Activated T-helper 1 cell treated with anti-CD3 and anti-CD28 coated beads, Interleukin-12 subunit alpha, Interleukin-12 subunit beta, Interleukin-2, Interleukin-4 antibody, amounts not matched to agents 30 ng/mL and 10 ng/mL and 1 ng/mL, durations not matched to agents 14 hours and 24 hours and 36 hours (primary cell): ENCODE measurements at places on chromosomes 16 and 17. TPM values are rescaled to one million over a fixed set of nuclear protein-coding genes. Genes with fewer than 3 reads are reported as not detected.

- no peak overlapping the region for H3K27ac ChIP-seq
- H3K4me1 ChIP-seq, result no peaks in the 10 kb centered on the region
- no peaks in the 10 kb centered on the region for H3K27me3 ChIP-seq
- no peak for DNase-seq
- H3K4me3 ChIP-seq, result no peak overlapping the region
Measured at GRCh38 chr16:49469930-49470451, 96.4 kb downstream of the C16orf78 start.

DNA sequence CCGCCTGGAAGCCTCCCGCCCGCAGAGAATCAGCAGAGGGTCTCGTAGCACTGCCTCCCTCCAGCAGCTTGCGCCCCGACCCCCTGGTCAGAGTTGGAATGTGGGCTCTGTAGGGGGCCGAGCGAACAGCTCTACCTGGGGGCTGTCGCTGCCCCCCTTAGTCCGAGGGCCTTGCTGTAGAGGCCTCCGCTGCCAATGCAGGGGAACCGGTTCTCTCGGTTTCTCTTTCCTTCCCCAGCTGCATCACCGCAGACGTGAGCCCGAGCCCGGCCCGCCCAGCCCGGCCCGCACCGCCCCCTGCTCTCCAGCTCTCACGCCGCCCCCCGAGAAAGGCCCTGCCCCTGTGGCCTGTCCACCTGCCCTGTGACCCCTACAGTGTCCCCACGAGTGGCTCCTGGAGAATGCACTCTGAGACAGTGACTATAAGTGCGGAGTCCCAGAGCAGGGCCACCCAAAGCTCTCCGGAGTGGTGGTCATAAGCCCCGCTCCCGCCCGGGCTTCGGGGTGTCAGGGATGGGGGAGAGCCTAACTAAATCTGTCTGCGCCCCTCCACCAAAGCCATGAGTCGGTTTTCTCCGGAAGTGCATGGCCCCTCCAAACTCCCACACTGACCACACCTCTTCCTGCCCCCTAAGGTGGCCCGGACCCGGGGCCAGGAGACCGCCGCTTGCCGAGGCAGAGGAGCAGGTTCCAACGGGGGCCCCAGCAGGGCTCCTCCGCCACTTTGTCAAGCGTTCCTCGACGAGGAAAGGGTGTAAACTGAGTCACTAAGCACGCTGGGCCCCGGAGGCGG is 1.7 kb downstream of the ARHGAP27 start:
- no peak overlapping the region for H3K27ac ChIP-seq
- DNase-seq, result no peak
- peak overlapping the region; percentile 79 for H3K4me3 ChIP-seq
- no peaks in the 10 kb centered on the region for H3K36me3 ChIP-seq

- no peaks in the 10 kb centered on the region for H3K4me1 ChIP-seq
- no peak overlapping the region for H3K4me3 ChIP-seq
- H3K27me3 ChIP-seq, result peaks cover 15% of the 10 kb centered on the region
Measured at GRCh38 chr17:43456661-43457361, 27.0 kb upstream of the DHX8 start.

- H3K27me3 ChIP-seq, result no peaks in the 10 kb centered on the region
- H3K27ac ChIP-seq, result no peak overlapping the region
- no peaks in the 10 kb centered on the region for H3K36me3 ChIP-seq
Measured at GRCh38 chr16:49523435-49524159, 150.0 kb downstream of the C16orf78 start.

- H3K4me1 ChIP-seq, result peaks cover 35% of the 10 kb centered on the region
- peak overlapping the region; percentile 84 for H3K27ac ChIP-seq
- peak overlapping the region; percentile 17 for H3K4me3 ChIP-seq
- DNase-seq, result peak; percentile 66
Measured at GRCh38 chr16:67504031-67505021, 21.0 kb upstream of the AGRP start.

GRCh38 chr16:28983644-28984043 is 1.2 kb upstream of the LAT start:
- H3K27ac ChIP-seq, result peak overlapping the region; percentile 70
- H3K4me3 ChIP-seq, result peak overlapping the region; percentile 34
- H3K27me3 ChIP-seq, result no peaks in the 10 kb centered on the region
- H3K36me3 ChIP-seq, result peaks cover 53% of the 10 kb centered on the region
- DNase-seq, result no peak

DNA sequence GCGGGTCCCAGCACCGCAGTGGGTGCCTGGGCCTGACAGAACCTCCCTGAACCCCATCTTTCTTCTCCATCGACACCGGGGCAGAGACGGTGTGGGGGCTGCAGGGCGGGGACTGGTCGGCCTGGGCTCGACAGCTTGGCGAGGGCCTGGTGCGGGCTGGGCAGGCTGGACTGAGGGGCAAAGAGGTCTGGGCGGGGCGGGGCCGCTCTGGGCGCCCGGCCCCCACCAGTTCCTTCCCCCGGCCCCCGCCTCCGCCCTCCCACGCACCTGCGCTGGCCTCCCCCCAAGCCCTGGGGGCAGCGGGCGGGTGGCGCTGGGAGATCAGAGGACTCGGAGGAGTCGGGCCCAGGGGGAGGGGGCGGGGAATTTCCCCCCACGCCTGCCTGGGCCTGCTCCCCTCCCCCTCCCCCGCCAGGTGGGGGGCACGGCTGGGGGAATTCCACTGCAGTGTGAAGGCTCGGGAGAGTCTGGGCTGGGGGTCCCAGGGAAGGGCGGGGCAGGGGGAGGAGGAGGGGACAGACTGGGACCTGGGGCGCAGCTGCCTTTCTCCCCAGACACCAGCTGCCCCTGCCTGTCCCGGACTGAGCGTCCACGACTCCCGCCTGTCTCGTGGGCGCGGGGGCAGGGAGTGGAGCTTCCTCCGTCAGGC is 877 bp upstream of the KREMEN2 start:
- H3K4me1 ChIP-seq, result peaks cover 7% of the 10 kb centered on the region
- no peak for DNase-seq
- peaks cover 27% of the 10 kb centered on the region for H3K27me3 ChIP-seq
- no peaks in the 10 kb centered on the region for H3K36me3 ChIP-seq
- H3K27ac ChIP-seq, result no peak overlapping the region

GRCh38 chr17:51636291-51636690 is 375.9 kb downstream of the UTP18 start:
- H3K4me3 ChIP-seq, result no peak overlapping the region
- no peaks in the 10 kb centered on the region for H3K4me1 ChIP-seq
- H3K27me3 ChIP-seq, result peaks cover 2% of the 10 kb centered on the region
- DNase-seq, result no peak
- no peaks in the 10 kb centered on the region for H3K36me3 ChIP-seq
- H3K27ac ChIP-seq, result no peak overlapping the region

DNA sequence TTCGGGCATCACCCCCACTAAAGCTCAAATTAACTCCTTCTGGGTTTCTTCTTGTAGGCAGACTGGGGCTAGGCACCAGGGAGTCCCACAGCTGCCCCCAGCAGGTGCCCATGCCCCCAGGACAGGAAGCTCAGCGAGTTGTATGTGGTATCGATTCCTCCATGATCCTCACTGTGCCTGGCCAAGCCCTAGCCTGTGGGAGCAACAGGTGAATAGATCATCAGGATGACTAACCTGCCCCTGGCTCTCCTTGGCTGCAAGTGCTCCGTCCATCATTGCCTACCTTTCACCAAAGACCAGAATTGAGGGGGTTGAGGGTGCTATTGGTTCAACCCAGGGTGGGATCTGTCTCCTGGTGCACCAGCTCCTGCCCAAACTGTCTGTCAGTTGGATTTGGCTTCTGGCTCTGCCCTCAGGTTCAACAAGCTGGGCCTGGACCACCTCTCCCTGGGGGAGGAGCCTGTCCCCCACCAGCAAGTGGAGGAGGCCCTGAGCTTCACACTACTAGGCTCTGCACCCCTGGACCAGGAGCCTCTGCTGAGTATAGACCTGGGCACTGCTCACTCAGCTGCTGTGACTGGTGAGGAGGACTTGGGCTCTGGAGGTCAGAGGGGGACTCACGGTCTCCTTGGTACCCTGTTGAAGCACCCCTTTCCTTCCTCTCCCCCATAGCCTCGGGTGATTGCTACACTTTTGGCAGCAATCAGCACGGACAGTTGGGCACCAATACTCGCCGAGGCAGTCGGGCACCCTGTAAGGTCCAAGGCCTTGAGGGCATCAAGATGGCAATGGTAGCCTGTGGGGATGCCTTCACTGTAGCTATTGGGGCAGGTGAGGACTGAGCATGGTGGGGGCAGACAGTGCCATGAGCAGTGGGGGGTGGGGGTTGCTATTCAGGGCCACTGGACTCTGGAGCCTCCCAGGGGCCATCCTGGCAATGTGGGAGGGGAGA is 3.1 kb upstream of the TRAF4 start:
- peaks cover 36% of the 10 kb centered on the region for H3K4me1 ChIP-seq
- H3K4me3 ChIP-seq, result peak overlapping the region; percentile 39
- H3K36me3 ChIP-seq, result peaks cover 17% of the 10 kb centered on the region
- H3K27ac ChIP-seq, result no peak overlapping the region

- H3K4me1 ChIP-seq, result peaks cover 42% of the 10 kb centered on the region
- peak overlapping the region; percentile 48 for H3K4me3 ChIP-seq
- no peaks in the 10 kb centered on the region for H3K27me3 ChIP-seq
- H3K27ac ChIP-seq, result peak overlapping the region; percentile 87
- peaks cover 45% of the 10 kb centered on the region for H3K36me3 ChIP-seq
Measured at GRCh38 chr17:40291281-40291664, 3.6 kb downstream of the CDC6 start.

- H3K4me1 ChIP-seq, result peaks cover 19% of the 10 kb centered on the region
- no peak overlapping the region for H3K4me3 ChIP-seq
- H3K36me3 ChIP-seq, result peaks cover 18% of the 10 kb centered on the region
- no peaks in the 10 kb centered on the region for H3K27me3 ChIP-seq
Measured at GRCh38 chr16:29858149-29858849, 4.7 kb downstream of the CDIPT start.

DNA sequence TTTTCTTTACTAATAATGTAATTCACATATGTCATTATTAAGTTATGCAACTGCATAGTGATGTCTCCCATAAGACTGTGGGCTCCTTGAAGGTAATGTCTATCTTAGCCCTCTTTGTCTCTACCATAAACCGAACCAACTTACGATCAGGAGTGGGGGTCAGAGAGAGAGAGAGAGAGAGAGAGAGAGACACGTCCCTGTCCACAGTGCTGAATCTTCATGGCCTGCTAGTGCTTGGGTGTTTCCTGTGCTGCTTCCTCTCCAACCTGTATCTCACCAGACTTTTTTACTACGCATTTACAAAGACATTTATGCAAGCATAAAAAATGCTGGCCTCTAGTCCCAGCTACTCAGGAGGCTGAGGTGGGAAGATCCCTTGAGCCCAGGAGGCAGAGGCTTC is 52.2 kb upstream of the HAPSTR1 start:
- H3K27me3 ChIP-seq, result peaks cover 5% of the 10 kb centered on the region
- H3K4me1 ChIP-seq, result no peaks in the 10 kb centered on the region
- no peak overlapping the region for H3K27ac ChIP-seq
- no peak for DNase-seq
- no peaks in the 10 kb centered on the region for H3K36me3 ChIP-seq
- no peak overlapping the region for H3K4me3 ChIP-seq

Gene ODAD4
- total RNA-seq, result 0.39 and 0.73 TPM in 2 replicates

Gene ITGA2B
- 0.44 and 0.71 TPM in 2 replicates for total RNA-seq

Gene CDH3
- total RNA-seq, result 0.26 and 0.51 TPM in 2 replicates

Gene DNAI2
- 0.12 and 0.18 TPM in 2 replicates for total RNA-seq

Gene CD300E
- not detected in 2 replicates for total RNA-seq
